ENCODE measurements at places on chromosomes 13 and 19. TPM values are rescaled to one million over a fixed set of nuclear protein-coding genes. Genes with fewer than 3 reads are reported as not detected.

OR4F17 gene
- not detected for total RNA-seq

DNA sequence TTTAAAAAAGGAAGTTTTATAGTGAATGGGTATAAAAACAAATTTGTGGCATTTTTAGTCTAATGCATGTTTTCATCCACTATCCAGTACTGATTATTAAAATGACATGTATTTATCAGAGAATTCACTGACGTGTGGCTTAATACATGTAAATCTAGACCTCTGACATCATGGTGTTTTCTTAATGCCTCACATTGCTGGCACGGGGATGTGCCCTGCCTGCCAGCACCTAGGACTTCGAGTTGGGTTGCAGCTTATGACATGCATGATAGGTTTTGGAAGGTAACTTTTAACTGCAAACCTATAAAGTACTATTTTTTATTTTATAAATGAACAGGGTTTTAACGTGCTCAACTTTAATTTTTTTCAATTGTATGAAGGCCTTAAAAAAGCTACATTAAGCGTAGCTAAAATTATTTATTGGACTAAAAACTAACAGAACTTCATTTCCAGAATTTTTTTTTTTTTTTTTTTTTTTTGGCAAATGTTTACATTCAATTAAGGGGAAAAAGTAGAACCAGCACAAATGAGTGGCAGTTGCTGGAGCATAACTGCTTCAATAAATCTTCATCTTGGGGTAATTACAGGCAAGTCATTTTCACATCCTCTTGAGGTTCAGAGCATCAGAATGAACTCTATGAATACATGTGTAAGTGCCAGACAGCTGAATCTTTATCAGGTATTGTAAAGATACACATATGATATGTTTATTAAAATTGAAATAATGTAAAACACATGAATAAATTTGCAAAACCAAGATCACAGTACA is 16.3 kb downstream of the METTL21C start:
- DNase-seq = no peak
- H3K4me1 ChIP-seq = no peaks in the 10 kb centered on the region
- peaks cover 43% of the 10 kb centered on the region for H3K36me3 ChIP-seq
- no peak overlapping the region for H3K27ac ChIP-seq
- H3K4me3 ChIP-seq = no peak overlapping the region

GRCh38 chr19:20999731-21000352 is 20.6 kb upstream of the ZNF430 start:
- DNase-seq = peak; percentile 97
- no peak overlapping the region for H3K27ac ChIP-seq
- no peaks in the 10 kb centered on the region for H3K27me3 ChIP-seq
- H3K36me3 ChIP-seq = no peaks in the 10 kb centered on the region
- peak overlapping the region; percentile 75 for H3K4me3 ChIP-seq

GRCh38 chr13:67036699-67037457 is 193.3 kb downstream of the PCDH9 start:
- H3K36me3 ChIP-seq = no peaks in the 10 kb centered on the region
- DNase-seq = no peak
- H3K4me1 ChIP-seq = no peaks in the 10 kb centered on the region
- H3K27ac ChIP-seq = no peak overlapping the region
- no peaks in the 10 kb centered on the region for H3K27me3 ChIP-seq
- H3K4me3 ChIP-seq = no peak overlapping the region

SPC24 gene
- 19.8 TPM for total RNA-seq

GRK1 gene
- total RNA-seq = not detected

- DNase-seq = no peak
- H3K27me3 ChIP-seq = no peaks in the 10 kb centered on the region
- H3K4me1 ChIP-seq = peaks cover 5% of the 10 kb centered on the region
- H3K27ac ChIP-seq = no peak overlapping the region
Observed at GRCh38 chr19:33799476-33799875, 2.8 kb downstream of the KCTD15 start.

GRCh38 chr13:40999416-40999815 is 19.7 kb downstream of the ELF1 start:
- no peaks in the 10 kb centered on the region for H3K27me3 ChIP-seq
- H3K4me3 ChIP-seq = no peak overlapping the region
- DNase-seq = no peak
- 0 out of 2 replicates have a peak, but pooled peaks cover 6% of the 10 kb centered on the region for H3K4me1 ChIP-seq
- 0 out of 2 replicates have a peak, but pooled peaks cover 2% of the 10 kb centered on the region for H3K36me3 ChIP-seq

DNA sequence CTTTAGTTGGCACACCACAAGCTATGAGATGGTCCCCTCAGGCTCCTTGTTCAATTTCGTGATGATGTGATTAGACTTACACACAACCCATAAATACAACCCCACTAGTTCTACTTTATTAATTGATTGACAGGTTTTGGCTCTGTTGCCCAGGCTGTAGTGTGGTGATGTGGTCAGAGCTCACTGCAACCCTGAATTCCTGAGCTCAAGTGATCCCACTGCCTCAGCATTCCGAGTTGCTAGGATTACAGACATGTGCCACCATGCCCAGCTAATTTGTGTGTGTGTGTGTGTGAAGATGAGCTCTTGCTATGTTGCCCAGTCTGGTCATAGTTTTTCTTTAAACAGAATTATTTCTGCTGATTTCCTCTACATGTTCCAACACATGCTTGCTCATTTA is 17.5 kb upstream of the HTR2A start:
- H3K27me3 ChIP-seq = no peaks in the 10 kb centered on the region
- no peak overlapping the region for H3K27ac ChIP-seq
- H3K4me3 ChIP-seq = no peak overlapping the region
- peaks cover 14% of the 10 kb centered on the region for H3K4me1 ChIP-seq

DNA sequence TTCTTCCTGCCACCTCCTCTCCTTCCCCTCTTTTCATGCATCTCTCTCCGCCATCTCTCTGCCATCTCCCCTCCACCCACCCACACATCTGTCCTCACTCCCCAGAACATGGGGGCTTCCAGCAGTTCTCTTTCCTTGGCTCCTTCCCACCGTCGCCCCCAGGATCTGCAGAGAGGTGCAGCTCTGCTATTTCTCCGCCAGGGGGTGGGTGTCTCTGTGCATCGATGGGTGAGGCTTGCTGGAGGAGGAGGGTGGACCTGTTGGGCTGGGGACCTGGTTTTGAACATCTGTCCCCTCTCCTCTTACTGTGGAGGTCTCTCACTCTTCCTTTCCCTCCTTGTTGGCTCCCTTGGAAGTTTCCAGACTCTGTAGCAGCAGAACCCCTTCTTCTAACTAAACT is 51.7 kb downstream of the MYH14 start:
- H3K4me3 ChIP-seq = no peak overlapping the region
- no peaks in the 10 kb centered on the region for H3K36me3 ChIP-seq
- H3K4me1 ChIP-seq = no peaks in the 10 kb centered on the region
- no peaks in the 10 kb centered on the region for H3K27me3 ChIP-seq
- no peak overlapping the region for H3K27ac ChIP-seq

- H3K27ac ChIP-seq = no peak overlapping the region
- DNase-seq = no peak
- no peaks in the 10 kb centered on the region for H3K36me3 ChIP-seq
Observed at GRCh38 chr13:33091415-33091774, 75.2 kb downstream of the KL start.

CD37 gene
- total RNA-seq = not detected

RUBCNL gene
- total RNA-seq = 2.1 TPM

- no peaks in the 10 kb centered on the region for H3K27me3 ChIP-seq
- peak; percentile 100 for DNase-seq
- peak overlapping the region; percentile 94 for H3K27ac ChIP-seq
- H3K4me3 ChIP-seq = peak overlapping the region; percentile 71
Observed at GRCh38 chr13:110869805-110870706, 44.8 kb downstream of the ANKRD10 start.

- no peak for DNase-seq
- H3K27ac ChIP-seq = no peak overlapping the region
- H3K4me1 ChIP-seq = no peaks in the 10 kb centered on the region
- no peak overlapping the region for H3K4me3 ChIP-seq
Observed at GRCh38 chr19:32748497-32748896, 28.9 kb downstream of the TDRD12 start.

GRCh38 chr13:31767175-31767900 is 28.0 kb downstream of the RXFP2 start:
- peaks cover 76% of the 10 kb centered on the region for H3K4me1 ChIP-seq
- peak overlapping the region; percentile 12 for H3K4me3 ChIP-seq
- no peaks in the 10 kb centered on the region for H3K36me3 ChIP-seq
- peak overlapping the region; percentile 86 for H3K27ac ChIP-seq
- DNase-seq = peak; percentile 88

GRCh38 chr13:26816881-26817280 is 56.3 kb upstream of the GPR12 start:
- H3K36me3 ChIP-seq = no peaks in the 10 kb centered on the region
- no peak for DNase-seq
- H3K27ac ChIP-seq = no peak overlapping the region

ANKLE1 gene
- 1.4 TPM for total RNA-seq

CAMSAP3 gene
- total RNA-seq = not detected

MEDAG gene
- total RNA-seq = 228 TPM

DNA sequence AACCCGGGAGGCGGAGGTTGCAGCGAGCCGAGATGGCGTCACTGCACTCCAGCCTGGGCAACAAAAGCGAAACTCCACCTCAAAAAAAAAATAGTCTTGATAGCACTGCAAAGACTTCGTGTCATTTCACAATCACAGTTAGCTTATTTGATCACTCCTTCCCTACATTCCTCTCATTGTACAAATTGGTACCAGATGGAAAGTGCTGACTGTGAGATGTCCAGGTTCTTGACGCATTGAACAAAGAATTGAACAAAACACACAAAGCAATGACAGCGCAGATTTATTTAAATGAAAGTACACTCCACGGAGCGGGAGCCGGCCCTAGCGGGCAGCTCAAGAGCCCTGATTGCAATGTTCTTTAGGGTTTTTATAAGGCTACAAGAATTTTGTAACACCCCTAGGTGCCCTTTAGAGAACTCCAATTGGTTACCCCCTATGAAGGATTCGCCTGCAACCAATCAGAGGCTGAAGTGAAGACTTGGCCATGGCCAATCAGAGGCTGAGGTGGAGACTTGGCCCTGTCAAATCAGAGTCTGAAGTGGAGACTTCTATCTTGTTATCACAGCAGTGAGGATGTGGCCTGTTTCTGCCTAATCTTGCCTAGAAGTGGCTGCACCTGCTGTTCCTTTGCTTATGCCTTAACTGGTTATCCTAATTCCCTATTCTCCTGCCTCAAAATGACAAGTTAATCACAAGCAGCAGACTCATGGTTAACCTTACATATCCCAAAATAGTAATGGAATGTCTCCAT is 16.7 kb downstream of the ZNF556 start:
- H3K27ac ChIP-seq = no peak overlapping the region
- peak; percentile 48 for DNase-seq
- no peaks in the 10 kb centered on the region for H3K36me3 ChIP-seq
- no peaks in the 10 kb centered on the region for H3K27me3 ChIP-seq
- H3K4me3 ChIP-seq = peak overlapping the region; percentile 21

RTBDN gene
- total RNA-seq = not detected

All from GM23248 (cell line).